ENCODE measurements at places on chromosomes 5 and 9. TPM values are rescaled to one million over a fixed set of nuclear protein-coding genes. Genes with fewer than 3 reads are reported as not detected.

Gene SPTAN1
- 333 TPM for total RNA-seq

Gene HARS2
- total RNA-seq: 31.1 TPM

Gene NR5A1
- total RNA-seq: not detected

Gene IL3
- 0.82 TPM for total RNA-seq

Gene BASP1
- total RNA-seq: not detected

Gene CCNI2
- 11.2 TPM for total RNA-seq

Gene LHX3
- not detected for total RNA-seq

Gene ANKRD33B
- total RNA-seq: 5.7 TPM

Gene SLC25A2
- 0.25 TPM for total RNA-seq

Gene ZNF483
- 5.0 TPM for total RNA-seq

Gene CCIN
- total RNA-seq: 0.34 TPM

Gene SECISBP2
- 44.8 TPM for total RNA-seq

Gene NUP214
- 80.3 TPM for total RNA-seq

Gene CACNA1B
- total RNA-seq: not detected

Gene TLE4
- 32.5 TPM for total RNA-seq

Gene LCNL1
- 0.16 TPM for total RNA-seq

Gene RMI1
- 27.9 TPM for total RNA-seq

Gene SLC45A2
- total RNA-seq: 0.14 TPM

Gene ABO
- 2.0 TPM for total RNA-seq

Gene ZNF300
- 0.61 TPM for total RNA-seq

Gene CCNO
- not detected for total RNA-seq

Gene FOXD4L4
- total RNA-seq: 0.23 TPM

Gene MAST4
- total RNA-seq: 14.3 TPM

Gene PCDHB10
- not detected for total RNA-seq

Gene HK3
- 0.39 TPM for total RNA-seq

Gene GCNT4
- total RNA-seq: 0.39 TPM

Gene CYLC2
- not detected for total RNA-seq

Gene CER1
- not detected for total RNA-seq

Gene SHC3
- total RNA-seq: not detected

Gene CAMSAP1
- 24.7 TPM for total RNA-seq

Gene MATR3
- 247 TPM for total RNA-seq
